Stimulated activated CD8-positive, alpha-beta memory T cell treated with anti-CD3 and anti-CD28 coated beads, Interleukin-2, amount 100 ng/mL, for 1 hour (primary cell): ENCODE measurements at places on chromosomes 3 and 15.
A peak's percentile ranks its signal among the peaks of the same experiment; 100 is the strongest.

DNA sequence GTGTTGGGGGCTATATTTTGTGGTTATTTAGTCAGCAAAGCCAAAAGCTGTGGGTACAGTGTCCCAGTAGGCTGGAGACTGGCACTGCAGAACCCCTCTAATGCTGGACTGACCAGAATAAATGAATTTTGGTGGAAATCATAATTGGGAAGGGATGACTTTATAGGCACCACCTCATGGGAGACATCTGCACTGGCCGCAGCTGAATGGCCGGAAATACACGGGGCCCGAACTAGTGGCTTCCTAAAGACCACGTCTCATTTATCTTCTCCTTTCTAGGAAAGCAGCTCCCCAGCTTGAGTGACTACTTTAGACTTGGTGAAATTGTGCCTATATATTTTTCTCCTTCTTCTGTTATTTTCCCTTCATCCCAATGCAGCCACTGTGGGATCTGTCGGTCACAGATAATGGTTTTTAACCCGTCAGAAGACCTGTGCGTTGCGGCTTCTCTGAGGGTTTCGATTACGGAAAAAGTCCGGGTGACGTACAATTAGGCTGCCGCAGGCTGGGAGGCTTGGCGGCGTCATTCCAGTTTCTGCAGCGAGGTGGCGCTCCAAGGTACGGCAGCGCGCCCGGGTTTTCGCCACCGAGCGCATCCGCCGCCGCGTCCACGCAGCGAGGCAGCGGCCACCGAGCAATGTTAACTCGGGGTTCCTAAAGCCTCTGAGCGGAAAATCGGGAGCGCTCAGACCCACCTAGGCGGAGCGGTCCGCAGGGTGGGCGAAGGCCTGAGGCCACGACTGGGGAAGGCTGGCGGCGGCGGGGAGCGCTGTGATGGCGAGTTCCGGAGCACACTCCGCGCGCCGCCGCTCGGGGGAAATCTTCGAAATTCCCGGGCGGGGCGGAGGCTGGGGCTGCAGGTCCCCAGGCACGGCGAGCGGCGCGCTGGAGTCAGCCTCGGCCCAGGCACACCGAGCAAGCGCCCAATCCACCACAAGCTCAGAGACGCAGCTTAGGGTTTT, 26.3 kb downstream of the NR2F2 start:
- peak; percentile 32 for DNase-seq

- no peak for DNase-seq
Measured at GRCh38 chr3:52126036-52126435, 28.2 kb downstream of the POC1A start.

- no peak for DNase-seq
Measured at GRCh38 chr15:26561896-26562295, 211.0 kb downstream of the GABRB3 start.

GRCh38 chr3:126891141-126891540, 91.8 kb upstream of the PLXNA1 start:
- no peak for DNase-seq

GRCh38 chr3:155663467-155664212, 81.2 kb downstream of the PLCH1 start:
- DNase-seq, result no peak

GRCh38 chr3:9108876-9109567, 140.4 kb downstream of the SRGAP3 start:
- no peak for DNase-seq

- no peak for DNase-seq
Measured at GRCh38 chr15:52095597-52096262, 16.8 kb downstream of the BCL2L10 start.

- DNase-seq, result no peak
Measured at GRCh38 chr15:100124936-100125335, 216.8 kb downstream of the ADAMTS17 start.

DNA sequence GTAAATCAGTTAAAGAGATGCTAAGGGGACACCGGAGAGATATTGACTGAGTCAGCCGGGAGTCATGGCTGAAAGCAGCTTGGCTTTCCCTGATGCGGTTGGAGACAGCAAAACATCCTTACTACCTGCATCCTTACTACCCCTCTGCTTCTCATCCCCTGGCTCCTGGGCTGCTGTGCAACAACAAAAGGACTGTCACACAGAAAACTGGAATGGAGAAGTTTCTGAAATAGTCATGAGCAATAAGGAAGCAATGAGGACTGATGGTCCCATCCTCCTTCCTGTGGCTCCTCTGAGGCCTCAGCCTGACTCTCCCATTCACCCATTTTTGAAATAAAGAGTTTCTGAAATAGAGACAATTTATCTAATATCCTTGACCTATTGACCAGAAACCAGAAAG, 1.1 kb downstream of the HCLS1 start:
- no peak for DNase-seq

- DNase-seq, result no peak
Measured at GRCh38 chr15:101444015-101444414, 45.5 kb downstream of the PCSK6 start.

- DNase-seq, result no peak
Measured at GRCh38 chr15:42084465-42085235, 9.7 kb downstream of the PLA2G4D start.

DNA sequence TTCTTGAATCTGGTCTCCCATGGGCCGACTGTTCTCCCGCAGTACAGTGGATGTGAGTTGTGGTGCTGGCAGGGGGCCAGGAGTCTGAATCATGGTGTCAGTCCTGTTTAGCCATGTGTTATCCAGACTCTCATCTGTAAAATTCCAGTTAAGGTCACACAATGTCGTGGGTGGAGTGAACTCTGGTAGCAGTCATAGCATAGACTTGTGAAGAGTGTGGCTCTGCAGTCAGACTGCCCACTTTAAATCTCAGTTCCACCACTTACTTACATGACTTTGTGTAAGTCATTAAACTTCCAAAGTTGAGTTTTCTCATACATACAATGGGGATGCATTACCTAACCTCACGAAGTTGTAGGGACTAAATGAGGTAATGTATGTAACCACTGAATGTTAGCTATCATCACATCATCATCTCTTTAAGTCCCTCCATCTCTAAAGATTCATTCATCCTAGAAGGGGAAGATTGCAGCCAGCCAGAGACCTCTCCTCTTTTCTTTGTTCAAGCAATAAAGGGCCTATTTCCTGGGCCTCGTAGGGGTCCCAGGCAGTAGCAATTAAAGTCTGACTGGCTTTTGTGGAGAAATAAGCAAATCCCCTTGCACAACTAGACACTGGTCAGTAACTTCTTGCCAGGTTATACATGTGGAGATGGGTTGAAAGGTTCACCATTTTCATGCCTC, 93.9 kb downstream of the PCCB start:
- DNase-seq, result no peak

DNA sequence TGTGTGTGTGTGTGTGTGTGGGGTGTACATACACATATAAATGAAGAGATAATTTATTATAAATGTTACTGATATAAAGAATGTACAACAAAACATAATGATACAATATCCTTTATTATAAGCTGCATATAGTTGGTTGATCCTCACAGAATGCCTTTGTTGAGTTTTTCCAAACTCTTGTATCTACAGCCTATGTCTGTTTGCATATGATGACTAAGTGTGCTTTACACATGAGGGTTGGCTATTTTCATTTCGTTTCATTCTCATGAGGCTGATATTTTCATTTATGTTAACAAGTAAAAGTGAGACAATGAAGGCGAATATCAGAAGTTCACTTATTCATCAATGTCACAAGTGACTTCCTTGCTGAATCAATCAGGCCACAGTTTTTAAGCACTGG, 45.1 kb downstream of the TM2D3 start:
- DNase-seq, result no peak

DNA sequence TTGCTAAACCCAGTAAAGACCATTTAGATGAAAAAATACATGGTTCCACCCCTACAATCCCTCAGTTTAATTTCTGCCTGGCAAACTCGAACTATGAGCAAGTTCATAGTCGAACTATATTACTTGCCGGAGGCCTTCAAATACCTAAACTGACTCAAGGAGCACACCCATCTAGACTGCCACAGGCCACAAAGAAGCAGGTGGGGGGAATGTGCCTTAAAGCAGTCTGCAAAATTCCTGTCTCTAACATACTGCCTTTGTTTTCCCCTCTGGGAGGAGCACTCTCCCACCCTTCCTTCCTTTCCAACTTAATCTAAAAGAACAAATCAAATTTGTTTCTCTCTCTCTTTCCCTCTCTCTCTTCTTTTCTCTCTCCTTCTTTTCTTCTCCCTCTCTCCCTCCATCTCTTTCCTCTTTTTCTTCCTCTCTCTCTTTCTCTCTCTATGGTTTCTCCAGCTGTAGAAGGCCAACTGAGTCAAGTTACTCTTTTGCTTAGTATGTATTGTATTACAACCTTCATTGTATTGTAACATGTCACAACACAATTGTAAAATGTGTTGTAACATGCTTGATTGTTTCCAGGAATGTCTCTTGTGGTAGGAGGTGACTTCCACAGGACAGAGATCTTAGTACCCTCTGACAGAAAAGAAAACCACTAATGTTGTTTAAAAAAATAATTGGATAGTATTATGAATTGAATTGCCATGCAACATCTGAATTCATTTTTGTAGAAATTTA, 496.3 kb downstream of the ROBO2 start:
- no peak for DNase-seq

DNA sequence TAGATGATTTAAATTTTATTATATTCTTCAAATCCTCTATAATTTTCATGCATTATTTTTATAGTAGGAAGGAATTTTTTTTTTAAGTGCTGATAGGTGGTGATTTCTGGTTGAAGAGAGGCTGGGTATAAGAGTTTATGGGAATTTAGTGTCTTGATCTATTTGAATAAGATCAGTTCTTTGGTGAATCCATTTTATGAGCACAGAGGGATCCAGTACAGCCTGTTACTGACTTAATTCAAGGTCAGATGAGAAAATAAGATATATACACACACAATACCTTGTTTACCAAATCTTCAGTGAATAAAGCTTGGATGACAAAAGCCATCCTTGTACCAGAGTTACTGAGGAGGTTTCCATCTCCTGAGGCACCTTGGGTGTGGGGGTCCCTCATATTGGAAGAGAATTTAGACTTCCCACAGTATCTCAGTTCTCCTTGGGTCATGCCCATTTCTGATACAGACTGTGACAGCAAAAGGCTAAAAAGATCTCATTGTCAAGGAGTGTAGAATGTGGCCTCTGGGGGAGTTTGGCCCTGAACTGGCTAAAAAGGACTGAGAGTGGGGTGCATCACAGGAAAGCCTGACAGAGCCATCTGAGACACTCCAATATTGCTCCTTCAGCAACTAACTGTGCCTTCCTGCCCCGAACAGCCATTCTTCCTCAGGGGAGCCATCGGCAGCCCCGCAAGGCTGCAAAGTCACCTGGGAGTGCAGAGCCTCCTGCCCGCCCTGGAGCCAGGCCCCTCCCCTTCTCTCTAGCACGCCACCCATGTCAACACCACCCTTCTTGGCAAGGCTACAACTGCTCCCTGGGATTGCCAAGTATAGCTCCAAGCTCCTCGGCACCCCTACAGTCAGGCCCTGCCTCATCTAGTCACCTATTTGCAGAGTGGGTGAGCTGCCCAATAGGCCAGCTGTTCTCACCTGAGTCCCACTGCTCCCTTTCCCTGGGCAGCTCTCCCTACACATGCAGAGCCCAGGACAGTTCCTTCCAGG, 43.1 kb upstream of the HACD2 start:
- DNase-seq, result no peak

DNA sequence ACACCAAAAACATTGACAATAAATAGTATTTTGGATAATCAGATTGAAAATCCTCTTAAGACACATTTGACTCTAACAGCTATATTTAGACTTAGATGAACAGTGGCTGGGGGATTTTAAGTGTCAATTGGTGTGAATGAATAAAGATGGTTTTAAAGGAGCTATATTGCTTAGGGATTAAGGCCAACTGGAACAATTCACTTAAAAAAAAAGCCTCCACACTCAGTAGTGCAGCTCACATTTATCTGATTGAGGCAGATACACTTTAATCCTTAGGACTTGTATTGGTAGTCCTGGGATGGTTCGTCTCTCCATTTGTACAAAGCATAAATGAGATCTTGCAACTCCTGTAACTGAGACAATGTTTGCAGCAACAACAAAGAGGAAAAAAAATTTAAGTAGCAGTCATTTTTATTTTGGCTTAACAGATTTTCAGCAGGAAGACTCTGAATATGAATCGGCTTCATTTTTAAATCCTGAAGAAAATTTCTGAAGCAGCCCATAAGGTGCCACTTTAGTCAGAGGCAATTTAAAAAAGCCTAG, 112.0 kb downstream of the UACA start:
- no peak for DNase-seq

- DNase-seq, result no peak
Measured at GRCh38 chr15:39623529-39623931, 42.7 kb downstream of the THBS1 start.

DNA sequence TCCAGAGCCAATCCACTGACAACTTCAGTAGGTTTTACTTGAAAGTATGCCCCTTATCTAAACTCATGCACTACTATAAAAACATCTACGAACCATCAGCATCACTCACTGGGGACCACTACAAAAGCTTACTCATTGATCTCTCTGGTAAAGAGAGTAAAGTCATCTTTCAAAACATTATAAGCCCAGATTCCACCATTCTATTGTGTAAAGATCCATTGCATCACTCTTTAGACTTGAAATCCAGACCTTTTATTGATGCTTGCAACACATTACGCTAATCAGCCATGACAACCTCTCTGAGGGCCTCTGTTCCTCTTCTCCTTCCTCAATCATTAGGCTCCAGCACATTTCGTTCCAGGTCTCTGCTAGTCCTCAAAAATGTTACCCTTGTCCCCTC, 248.9 kb upstream of the WNT5A start:
- DNase-seq, result no peak

DNA sequence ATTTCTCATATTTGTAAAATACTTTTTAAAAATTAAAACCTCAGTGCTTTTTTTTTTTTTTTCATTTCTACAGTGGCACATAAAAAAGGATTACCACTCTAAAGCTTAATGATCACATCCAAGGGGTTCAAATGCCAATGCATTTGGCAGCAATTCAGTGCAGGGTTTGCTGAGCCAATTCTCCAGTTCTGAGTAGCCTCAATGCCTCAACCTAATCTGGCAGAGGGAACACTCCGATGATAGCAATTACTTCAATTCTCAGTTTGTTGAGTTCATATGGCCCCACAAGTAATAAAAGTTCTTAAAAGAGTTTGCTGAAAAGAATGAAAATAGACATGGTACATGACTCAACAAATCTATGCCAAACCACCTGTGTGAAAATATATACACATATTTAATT, 79.3 kb upstream of the RBMS3 start:
- no peak for DNase-seq

GRCh38 chr3:189787632-189788031, 156.4 kb downstream of the TP63 start:
- DNase-seq, result no peak

GRCh38 chr15:59591356-59591755, 20.2 kb upstream of the GCNT3 start:
- no peak for DNase-seq
